ENCODE measurements at places on chromosomes 7 and 10. TPM values are rescaled to one million over a fixed set of nuclear protein-coding genes. Genes with fewer than 3 reads are reported as not detected.

COMMD3 gene
- total RNA-seq = 68.5 TPM

CAMK2B gene
- not detected for total RNA-seq

KLF6 gene
- total RNA-seq = 311 TPM

TMEM213 gene
- total RNA-seq = not detected

EPHB6 gene
- total RNA-seq = 65.0 TPM

GNGT1 gene
- not detected for total RNA-seq

DNA2 gene
- total RNA-seq = 7.7 TPM

SPDYE3 gene
- not detected for total RNA-seq

RELN gene
- total RNA-seq = not detected

CNNM1 gene
- total RNA-seq = 0.75 TPM

ALOX5 gene
- 3.1 TPM for total RNA-seq

BTBD16 gene
- not detected for total RNA-seq

GIMAP5 gene
- total RNA-seq = 296 TPM

NANOS1 gene
- 0.64 TPM for total RNA-seq

DBF4 gene
- 29.0 TPM for total RNA-seq

HDAC9 gene
- 0.73 TPM for total RNA-seq

GALNT17 gene
- total RNA-seq = not detected

ZP3 gene
- total RNA-seq = 6.1 TPM

SYT15B gene
- not detected for total RNA-seq
